Fibroblast of skin of abdomen (primary cell): ENCODE measurements at places on chromosomes 13 and 19.
A peak's percentile ranks its signal among the peaks of the same experiment; 100 is the strongest.

- DNase-seq, result no peak
Observed at GRCh38 chr13:97026531-97027161, 32.4 kb upstream of the OXGR1 start.

GRCh38 chr19:11091703-11092153, 2.5 kb downstream of the LDLR start:
- peak; percentile 94 for DNase-seq

DNA sequence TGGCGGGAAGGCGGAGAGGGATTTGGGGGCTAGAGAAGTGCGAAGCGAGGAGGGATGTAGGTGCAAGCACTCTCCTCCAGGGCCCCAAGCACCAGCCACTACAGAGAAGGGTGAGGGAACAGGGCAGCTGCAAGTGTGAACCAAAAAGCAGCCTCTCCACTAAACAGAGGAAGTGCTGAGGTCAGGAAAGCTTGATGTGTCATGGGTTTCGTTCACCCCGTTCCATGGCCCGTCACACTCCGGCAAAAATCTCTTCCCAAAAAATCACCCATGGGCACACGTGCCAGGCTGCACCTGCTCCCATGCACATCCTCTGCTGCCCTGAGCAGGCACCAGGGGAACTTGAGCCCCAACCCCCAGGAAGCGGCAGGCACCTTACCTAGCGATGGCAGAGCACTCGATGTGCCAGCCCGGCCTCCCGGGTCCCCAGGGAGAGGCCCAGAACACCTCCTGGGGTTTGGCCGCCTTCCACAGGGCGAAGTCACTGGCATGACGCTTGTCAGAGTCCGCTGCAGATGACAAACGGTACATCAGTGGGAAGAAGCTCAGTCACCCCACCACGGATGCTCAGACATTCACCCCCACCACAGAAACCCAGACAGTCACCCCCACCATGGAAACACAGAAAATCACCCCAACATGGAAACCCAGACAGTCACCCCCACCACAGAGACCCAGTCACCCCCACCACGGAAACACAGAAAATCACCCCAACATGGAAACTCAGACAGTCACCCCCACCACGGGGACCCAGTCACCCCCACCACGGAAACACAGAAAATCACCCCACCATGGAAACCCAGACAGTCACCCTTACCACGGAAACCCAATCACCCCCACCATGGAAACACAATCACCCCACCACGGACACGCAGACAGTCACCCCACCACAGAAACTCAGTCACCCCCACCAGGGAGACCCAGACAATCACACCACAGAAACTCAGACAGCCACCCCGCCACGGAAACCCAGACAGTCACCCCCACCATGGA, 29.0 kb downstream of the CARS2 start:
- DNase-seq, result no peak

- DNase-seq, result no peak
Observed at GRCh38 chr19:17836530-17836929, 11.3 kb downstream of the JAK3 start.

GRCh38 chr13:111158136-111158805, 43.2 kb downstream of the ARHGEF7 start:
- no peak for DNase-seq

- no peak for DNase-seq
Observed at GRCh38 chr13:47841151-47841550, 159.9 kb downstream of the SUCLA2 start.

- DNase-seq, result peak; percentile 54
Observed at GRCh38 chr19:28737021-28737895, 475.7 kb downstream of the UQCRFS1 start.

- no peak for DNase-seq
Observed at GRCh38 chr13:30138511-30138910, 168.8 kb downstream of the KATNAL1 start.
